CD8-positive, alpha-beta T cell (primary cell): ENCODE measurements at places on chromosomes 12 and 14.

- no peak for DNase-seq
These were observed 1005.9 kb upstream of the ATXN7L3B start for GRCh38 chr12:73531752-73532151.

- DNase-seq: peak; percentile 46
These were observed 753 bp upstream of the ATP5MC2 start for GRCh38 chr12:53676656-53677015.

DNA sequence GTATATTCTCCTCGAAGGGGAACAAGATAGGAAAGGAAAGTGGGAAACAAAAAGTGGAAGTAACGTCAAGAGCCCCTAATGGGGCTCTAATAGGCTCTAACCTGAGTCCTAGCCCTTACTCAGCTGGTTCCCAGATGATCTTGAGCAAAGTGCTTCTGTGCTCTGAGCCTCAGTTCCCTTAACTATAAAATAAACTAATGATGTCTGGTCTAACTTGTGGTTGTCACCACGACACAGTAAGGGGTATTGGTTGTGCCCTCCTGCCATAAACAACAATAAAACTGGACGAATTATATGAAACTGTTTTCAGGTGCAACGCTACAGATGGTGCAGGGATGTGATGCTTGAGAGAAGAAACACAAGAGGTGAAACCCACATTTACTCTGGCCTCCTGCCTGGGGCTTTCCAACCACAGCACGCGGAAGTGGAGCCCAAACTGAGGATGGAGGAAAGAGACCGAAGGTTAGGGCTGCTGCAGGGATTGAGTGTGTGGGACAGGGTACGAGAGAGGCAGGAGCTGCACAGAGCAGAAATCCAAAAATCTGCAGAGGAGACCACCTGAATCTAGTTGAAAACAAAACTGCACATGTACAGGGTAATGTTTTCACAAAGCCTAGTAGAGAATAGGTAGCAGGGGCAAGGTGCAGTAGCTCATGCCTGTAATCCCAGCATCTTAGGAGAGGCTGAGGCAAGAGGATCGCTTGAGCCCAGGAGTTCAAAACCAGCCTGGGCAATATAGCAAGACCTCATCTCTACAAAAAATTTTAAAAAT is 45.6 kb upstream of the BCL2L14 start:
- DNase-seq: no peak

GRCh38 chr12:92524489-92524888 is 178.3 kb upstream of the PLEKHG7 start:
- DNase-seq: peak; percentile 12

DNA sequence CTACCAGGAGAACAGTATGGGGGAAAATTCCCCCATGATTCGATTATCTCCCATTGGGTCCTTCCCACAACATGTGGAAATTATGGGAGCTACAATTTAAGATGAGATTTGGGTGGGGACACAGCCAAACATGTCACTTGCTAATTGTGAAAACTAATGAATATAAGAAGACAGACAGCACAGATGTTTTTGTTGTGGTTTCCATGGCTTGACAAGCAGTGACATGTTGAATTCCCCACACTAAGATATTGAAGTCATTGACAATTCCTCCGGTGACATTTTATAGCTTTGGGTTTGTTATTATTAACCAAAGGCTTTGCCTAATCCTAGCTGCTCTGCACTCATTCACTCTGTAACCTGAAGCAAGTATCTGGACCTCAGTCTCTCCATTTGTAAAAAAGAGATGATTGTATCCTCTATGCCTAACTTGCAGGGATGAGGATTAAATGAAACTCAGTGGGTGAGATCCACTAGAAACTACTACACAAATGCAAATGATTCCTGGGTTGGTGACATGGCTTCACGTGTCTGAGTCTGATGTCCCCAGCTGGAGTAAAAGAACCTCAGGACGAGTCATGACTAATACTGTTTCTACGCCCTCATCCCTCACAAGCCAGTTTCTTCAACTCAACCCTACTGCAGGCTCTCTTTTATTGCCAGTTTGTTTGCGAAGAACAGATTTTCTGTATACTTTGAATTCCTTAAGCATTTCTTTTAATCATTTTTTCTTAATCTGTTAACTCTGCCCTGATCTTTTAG is 71.6 kb downstream of the ASCL1 start:
- no peak for DNase-seq

DNA sequence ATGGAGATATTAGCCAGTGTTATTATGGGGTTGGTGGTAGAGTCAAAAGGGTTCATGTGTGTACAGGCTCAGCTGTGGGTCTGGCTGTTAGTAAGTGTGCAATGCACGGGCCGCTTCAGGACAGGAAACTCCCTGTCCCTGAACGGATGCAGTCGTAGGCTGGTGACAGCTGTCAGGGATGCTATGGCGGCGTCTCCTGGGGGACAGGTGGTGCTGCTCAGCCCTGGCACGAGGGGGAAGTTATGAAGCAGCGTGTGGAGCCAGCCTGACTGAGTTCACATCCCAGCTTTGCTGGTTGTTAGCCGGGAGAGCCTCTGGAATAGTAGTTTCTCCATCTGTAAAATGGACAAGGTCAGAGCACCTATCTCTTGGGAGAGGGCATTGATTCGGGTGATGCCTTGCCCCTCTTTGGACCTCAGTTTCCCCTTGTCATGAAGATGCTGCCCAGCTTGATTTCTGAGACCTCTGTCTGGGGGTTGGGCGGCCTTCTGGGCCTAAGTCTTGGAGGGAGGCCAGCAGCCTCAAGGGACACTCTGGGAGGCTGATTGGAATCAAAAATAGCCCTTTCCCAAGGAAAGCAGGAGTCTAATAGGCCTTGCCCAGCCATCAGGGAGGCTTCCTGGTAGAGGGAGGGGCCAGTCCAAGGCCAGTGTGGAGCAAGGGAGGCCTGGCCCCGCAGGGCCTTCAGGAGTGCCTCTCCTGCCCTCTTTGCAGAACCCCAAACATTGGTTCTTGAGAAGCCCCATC is 7.1 kb downstream of the ASB2 start:
- no peak for DNase-seq

DNA sequence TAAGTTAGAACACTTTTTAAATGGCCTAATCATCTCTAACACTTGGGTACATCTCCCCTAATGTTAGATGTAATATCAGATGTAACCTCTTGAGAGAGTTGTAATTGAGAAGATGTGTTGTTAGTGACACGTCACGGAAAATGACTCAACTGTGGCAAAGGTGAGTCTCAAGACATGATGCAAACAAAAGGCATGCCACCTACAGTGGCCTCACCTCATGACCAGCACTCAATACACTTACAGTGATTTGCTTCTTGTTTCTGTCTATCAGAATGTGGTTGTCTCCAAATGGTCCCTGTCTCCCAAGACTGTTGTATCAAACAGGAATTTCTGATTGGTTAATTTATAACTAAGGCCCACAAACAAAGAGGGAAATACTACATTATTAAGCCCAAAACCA is 91.2 kb downstream of the SLC25A21 start:
- DNase-seq: no peak

- DNase-seq: no peak
These were observed 46.6 kb downstream of the KSR2 start for GRCh38 chr12:117921929-117922777.

GRCh38 chr14:66758031-66758613 is 250.2 kb downstream of the GPHN start:
- no peak for DNase-seq

GRCh38 chr12:6697584-6698351 is 2.8 kb downstream of the PIANP start:
- DNase-seq: peak; percentile 20

- no peak for DNase-seq
These were observed 4.9 kb downstream of the PLD4 start for GRCh38 chr14:104929268-104930230.

DNA sequence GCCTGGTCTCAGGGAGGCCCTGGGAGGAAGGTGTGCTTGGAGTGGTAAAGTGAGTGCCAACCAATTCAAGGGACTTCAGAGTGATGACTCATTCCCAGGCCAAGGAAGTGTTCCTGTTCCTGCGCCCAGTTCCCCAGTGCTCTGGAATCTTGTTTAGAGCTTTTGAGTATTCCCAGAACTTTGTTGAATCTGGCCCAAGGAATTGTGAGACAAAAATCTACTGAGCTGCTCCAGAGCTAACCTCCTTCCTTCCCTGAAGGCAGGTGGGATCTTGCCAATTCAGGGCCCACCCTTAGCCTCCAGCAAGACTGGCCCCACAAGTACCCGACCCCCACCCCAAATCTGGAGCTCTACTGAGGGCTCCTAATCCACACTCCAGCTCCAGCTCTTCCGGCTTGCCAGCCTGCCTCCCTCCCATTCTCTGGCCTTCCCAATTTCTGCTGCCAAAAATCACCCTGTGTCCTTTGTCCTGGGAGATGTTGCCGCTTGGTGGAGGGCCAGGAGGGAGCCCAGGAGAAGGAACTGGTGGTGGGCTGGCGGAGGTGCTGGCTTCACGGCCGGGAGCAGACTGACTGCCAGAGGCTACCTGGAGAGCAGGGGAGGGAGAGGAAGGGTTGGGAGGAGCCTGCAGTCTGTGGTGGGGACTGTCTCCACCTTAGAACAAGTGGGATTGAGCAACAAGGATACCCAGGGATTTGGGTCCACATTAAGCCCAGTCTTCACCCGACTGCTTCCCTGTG is 2.0 kb upstream of the ATN1 start:
- no peak for DNase-seq

GRCh38 chr12:24742378-24742777 is 206.5 kb downstream of the BCAT1 start:
- no peak for DNase-seq

DNA sequence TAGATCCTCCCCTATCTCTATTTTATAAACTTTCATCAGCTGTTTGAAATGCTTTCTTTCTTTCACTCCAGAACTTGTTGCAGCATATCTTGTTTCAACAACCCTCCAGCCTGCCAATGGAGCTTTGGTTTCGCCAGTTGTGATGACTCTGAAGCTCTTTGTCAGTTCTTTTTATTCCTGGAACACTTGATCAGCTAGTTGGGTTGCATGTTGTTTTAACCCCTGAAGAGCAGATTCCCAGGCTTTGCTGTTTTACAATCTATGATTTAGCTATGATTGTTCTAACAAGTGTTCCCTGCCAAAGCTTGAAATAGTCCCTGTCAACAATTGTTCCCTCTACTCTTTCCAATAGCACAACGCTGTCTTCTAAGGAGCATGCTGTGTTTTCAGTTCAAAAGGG is 50.6 kb upstream of the FUT8 start:
- no peak for DNase-seq

- no peak for DNase-seq
These were observed 6.1 kb downstream of the OR5AU1 start for GRCh38 chr14:21149641-21150367.

DNA sequence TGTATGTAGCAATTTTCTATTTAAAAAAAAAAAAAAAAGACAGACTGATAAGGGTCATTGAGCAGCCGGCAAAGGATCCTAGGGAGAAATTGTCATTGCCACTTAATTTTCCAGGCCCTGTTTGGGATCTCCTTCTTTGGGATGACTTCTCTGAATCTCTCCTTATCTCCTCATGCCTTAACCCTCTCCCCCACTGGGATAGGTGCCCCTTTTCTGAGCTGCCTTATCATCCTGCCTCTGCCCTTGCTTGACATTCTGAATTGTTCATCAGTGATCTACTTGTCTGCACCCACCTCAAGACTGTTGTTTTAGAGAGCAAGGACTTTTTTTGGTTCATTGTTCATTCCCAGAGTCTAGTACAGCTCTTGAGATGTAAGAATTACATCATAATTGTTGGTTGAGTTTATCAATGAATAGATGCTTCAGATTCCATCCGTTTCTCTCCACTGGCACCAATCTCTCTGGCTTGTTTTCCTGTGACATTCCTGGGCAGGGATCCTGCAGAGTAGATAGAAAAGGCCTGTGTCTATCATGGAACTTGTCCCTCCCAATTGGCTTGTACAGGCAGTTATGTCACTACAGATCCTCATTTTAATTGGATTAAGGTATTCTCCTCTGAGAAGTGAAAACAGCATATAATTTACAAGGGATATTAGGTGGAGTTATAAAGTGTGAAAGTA is 42.6 kb downstream of the SOCS2 start:
- DNase-seq: no peak

DNA sequence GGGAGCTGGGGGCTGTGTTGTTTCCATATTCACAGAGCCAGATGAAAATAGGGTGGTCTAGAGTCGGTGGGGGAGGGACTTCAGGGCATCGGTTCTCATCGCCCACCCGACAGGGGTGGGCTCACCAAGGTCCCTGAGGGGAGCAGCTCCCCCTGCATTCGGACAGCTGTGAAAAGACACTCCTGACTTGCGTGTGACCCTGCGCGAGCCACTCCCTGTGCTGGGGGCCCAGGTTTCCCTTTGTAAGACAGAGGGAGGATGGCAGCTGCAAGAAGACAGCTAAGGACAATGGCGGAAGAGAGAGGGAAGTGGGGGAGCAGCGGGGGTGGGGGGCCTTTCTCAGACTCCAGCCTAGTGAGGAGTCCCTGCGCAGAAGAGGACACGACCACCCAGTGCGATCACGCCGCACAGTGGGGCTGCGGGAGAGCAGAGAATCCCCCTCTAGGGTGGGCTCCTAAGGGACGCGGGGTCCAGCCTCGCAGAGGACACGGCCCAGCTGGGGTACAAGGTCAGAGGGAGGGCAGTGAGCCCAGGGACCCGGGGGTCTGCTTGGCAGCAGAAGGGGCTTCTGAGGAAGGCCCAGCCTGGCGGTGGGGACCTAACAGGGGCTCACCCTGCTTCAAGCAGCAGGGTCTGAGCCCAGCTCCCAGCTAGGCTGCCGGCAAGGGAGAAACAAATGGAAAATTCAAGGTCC is 326.9 kb upstream of the DIO3 start:
- DNase-seq: no peak

DNA sequence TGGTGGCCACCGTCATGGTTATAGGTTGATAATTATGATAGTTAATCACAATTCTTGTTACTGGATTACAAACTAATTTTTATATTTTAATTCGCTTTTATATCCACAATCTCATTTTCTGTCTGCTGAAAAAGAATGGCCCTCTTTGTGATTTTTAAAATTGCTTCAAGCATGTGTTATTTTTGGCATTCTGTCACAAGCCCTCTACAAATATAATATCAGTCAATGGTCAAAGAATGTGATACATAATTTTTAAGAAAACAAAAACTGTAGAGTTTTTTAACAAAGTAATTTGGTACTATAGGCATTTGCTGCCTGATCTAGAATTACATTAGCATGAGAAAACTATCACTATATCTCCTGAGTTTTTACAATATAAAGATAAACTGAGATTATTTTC is 352.0 kb upstream of the TMTC1 start:
- DNase-seq: no peak

DNA sequence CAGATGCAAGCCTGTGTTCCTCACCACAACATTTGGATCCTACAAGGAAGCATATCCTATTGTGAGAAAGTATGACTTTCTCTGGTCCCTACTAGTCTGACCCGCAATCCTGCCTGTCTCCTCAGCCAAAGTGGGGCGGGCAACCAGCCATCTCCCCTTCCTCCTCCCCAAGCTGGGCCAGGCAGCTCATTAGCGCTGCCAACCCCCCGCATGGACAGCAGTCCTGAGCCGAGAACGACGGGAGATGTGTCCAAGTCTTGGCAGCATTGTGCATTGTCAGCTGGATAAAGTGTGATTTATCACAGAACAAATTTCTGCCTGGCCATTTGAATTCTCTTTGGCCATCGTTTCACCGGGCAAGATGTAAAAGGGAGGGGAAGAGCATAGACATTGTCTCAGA is 139.4 kb downstream of the SLC15A4 start:
- no peak for DNase-seq
